ENCODE measurements at places on chromosomes 3 and 15.

- DNase-seq = no peak
Observed at GRCh38 chr15:98769867-98770266, 121.5 kb downstream of the IGF1R start.

GRCh38 chr3:151096716-151097115 is 11.3 kb downstream of the MED12L start:
- DNase-seq = no peak

GRCh38 chr15:82882273-82882928 is 70.1 kb downstream of the HOMER2 start:
- no peak for DNase-seq

DNA sequence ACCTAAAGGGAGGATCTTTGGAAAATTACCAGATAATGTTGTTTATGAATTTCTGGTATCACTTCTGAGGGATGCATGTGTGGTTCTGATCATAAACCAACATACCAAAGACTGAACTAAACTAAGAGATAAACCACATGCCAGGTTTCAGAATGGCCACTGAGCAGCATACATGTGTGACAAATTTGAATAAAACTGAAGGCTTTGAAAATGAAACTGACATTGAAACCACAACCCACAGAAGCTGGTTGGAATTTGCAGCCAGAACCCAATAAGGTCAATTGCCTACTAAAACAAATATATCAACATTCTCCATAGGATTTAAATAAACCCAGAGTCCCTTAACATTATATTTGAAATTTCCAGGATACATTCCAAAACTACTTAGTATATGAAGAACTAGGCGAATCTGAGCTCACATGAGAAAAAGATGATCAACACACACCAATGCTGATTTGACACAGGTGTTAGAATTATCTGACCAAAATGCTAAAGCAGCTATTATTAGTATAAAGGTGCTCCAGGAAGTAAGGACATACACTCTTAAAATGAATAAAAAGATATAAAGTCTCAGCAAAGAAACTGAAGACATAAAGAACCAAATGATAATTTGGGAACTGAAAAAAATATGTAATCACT is 125.0 kb downstream of the ZNF280D start:
- DNase-seq = no peak

GRCh38 chr3:137347817-137348368 is 390.1 kb downstream of the IL20RB start:
- DNase-seq = no peak

DNA sequence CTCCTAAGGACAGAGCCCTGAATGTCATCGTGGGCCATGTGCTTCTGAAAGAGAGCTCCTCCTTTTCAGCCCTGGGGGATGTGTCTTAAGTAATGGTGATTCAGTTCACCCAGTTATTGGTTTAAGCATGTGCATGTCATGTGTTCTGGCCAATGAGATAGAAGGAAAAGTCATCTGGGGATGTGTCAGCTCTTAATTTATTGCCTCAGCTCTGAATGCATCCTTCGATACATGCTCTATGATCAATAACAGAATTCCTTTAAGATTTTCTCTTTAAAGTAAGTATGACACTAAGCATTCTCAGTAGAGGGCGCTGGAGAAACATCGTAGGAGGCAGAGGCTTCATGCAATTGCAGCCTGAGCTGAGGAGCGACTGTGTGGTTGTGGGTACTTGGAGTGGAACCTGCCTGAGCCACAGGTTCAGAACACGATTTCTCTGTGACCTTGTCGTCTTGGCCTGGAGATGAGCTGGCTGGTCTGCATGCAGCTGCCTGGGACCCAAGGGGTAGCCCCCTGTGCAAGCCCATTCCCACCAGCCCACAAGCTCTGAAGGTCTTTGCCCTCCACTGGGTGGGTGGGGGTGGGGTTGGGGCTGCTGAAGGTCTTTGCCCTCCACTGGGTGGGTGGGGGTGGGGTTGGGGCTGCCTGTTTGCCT is 69.5 kb downstream of the C3orf38 start:
- no peak for DNase-seq

DNA sequence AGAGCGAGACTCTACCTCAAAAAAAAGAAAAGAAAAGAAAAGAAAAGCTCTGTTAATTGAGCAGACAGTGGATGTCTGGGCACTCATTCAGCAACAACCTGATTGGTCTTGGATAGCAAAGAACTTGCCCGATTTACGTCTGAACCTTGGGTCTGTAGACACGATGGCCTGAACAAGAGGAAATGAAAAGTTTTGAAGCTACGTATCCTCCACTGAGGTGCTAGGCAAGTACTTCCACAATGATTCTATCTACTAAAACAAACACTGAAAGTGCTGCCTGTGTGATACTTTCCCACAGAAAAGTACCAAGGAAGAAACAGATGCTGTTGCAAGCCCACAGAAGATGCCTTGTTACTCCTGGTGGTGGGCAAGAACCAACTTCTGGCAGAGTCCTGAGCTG is 21.8 kb upstream of the MUSTN1 start:
- no peak for DNase-seq

- no peak for DNase-seq
Observed at GRCh38 chr15:57337868-57338411, 38.4 kb upstream of the CGNL1 start.

GRCh38 chr3:127637971-127638370 is 9.0 kb downstream of the PODXL2 start:
- DNase-seq = no peak

- DNase-seq = no peak
Observed at GRCh38 chr3:81799403-81799802, 38.0 kb upstream of the GBE1 start.

DNA sequence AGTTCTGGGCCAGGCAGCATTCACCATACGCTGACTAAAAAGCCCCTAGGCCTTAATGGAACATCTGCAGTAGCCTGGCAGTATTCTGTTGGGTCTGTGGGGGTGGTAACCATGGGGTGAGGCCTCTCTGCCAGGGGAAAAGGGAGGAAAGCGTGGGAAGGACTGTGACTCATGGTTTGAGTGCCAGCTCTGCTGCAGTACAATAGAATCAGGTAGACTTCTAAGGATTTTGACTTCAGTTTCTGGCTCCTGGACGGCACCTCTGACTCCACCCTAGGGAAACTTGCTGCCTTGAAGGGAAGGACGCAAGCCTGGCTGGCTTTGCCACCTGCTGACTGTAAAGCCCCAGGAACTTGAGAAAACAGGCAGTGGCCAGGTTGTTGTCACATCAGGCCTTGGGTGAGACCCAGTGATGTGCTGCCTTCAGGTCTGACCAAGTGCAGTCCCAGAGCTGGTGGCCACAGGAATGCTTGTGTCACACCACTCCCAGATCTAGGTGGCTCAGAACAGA is 148.6 kb downstream of the SUCNR1 start:
- no peak for DNase-seq

- DNase-seq = no peak
Observed at GRCh38 chr3:104316118-104316517, 1050.6 kb upstream of the ALCAM start.

DNA sequence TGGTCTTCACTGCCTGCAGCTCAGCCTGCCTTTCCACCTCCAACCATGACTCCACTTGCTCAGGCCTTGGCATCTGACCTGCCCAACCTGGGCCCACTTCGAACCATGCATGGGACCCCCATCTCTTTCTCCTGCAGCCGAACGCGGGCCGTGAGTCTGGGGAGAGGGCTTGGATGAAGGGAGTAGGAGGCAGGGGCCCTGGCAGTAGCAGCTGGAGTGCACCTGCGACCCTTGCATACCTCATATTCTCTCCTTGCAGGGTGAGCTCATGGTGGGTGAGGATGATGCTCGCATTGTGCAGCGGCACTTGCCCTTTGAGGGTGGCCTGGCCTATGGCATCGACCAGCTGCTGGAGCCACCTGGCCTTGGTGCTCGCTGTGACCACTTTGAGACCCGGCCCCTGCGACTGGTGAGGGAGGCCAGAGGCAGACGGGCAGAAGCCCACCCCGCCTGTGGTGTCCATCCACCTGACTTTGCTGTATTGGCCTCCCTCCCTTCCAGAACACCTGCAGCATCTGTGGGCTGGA is 13.5 kb downstream of the NT5DC2 start:
- DNase-seq = no peak

DNA sequence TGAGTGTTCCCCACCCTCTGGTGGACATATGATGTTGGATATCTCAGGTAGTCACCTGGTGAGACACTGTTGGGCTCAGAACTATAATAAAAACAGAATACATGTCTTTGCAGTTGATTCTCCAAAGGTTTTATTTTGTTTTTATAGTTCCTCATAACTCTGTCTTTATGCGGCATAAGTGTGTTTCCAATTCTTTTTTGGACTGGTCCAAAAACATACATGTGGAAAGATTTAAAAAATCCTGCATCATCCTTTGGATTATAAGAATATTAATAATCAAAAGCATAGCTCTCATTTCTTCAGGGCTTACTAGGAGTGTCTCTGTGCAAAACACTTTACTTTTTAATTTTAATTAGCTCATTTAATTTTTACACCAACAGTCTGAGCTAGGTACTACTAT is 71.0 kb upstream of the ANKRD34C start:
- DNase-seq = no peak

GRCh38 chr3:11059090-11059798 is 66.7 kb downstream of the SLC6A1 start:
- peak; percentile 14 for DNase-seq

GRCh38 chr3:181358060-181358459 is 353.7 kb upstream of the SOX2 start:
- DNase-seq = no peak

DNA sequence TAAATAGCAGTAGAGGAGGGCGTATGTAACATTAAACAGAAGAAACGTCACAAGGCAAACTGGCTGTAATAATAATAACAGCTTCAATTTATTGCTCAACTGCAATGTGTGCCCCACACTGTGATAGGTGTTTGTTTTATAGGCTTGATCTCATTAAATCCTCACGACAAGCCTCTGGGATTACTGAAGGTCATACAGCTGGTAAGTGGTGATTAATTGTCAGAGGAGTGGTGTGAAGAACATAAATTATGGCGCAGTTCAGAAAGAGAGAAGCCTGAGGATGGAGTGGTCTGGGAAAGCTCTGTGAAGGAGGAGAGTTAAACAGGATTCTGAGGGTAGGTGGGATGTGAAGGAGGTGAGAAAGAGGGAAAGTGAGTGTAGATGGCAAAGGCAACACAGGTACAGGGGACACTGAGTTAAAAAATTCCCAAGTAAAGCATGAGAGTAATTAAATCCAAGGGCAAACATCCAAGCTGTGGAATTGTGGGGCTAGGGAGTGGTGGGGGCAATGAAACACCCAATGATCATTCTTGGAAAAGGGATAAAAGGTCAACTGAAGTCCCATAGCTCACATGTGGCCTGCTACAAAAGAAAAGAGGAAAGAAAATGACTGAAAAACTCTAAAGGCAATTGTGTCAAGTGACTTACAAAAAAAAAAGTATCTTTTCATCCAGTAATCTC is 16.5 kb upstream of the GLCE start:
- DNase-seq = no peak

DNA sequence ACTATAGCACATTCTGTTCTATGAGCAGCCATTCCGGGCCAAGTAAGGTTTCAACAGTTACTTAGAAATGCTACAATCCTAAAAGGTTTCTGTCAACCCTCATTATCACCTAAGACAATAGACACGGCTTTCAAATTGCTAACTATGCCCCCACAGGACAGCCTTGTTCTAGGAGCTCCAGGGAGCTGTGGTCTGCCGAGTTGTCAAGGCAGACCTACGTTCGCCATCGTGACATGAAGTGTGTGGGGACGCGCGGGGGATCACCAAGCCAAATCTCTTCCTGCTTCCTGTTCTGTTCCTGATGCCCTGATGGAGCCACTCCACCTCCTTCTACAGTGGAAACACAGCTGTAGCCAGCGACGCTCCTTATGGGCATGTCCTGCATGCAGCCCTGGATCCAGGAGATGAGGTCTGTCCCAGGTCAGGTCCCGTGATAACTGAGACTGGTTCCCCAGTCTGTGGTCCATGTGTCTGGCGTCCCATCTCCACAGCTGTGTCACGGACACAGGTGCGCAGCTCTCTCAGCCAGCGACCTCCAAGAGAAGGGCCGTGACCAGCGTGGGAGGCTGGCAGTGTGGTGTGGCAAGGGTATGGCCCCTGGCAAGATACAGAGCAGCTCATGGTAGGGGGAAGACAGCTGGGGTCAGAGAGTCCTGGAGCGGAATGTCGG is 82.8 kb downstream of the PCSK6 start:
- no peak for DNase-seq

- no peak for DNase-seq
Observed at GRCh38 chr3:61608711-61609110, 47.3 kb downstream of the PTPRG start.

- no peak for DNase-seq
Observed at GRCh38 chr3:45283471-45283870, 57.4 kb upstream of the TMEM158 start.

- no peak for DNase-seq
Observed at GRCh38 chr3:171551296-171551695, 91.1 kb upstream of the TNIK start.

GRCh38 chr15:48811325-48811958 is 573 bp upstream of the CEP152 start:
- no peak for DNase-seq

GRCh38 chr3:44525060-44525459 is 29.9 kb upstream of the ZKSCAN7 start:
- no peak for DNase-seq

DNA sequence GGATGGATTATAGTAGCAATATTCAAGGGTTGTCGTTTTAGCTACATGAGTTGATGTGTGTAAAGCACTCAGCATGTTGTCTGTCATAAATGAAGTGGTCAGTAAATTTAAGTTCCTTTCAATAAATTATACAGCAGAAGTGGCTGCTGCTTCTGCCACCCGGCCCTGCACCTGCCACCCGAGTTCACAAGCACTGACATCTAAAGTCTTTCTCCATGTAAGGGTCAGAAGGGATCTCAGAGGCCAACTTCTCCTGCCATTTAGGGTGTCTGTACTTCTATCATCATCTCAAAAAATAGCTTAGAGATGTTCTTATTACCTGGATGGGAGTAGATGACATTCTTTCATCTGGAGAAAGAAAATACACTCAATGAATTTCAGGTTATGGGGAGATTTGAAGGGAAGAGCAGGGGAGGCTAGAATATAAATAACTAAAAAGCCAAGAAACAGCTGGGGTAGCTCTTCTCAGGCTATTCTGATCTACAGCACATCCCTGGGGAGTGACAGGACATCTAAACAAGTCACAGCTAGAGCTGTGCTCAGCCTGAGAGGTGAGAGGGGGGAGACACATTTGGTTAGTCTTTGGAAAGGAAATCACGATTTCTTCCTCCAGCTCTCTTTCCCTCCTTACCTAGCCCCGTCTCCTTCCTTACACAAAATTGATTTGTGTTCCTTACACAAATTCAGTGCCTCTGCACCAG is 8.0 kb downstream of the GCSAM start:
- DNase-seq = no peak

Data from CD8-positive, alpha-beta T cell (primary cell).